ENCODE measurements at places on chromosomes 6 and 20. TPM values are rescaled to one million over a fixed set of nuclear protein-coding genes. Genes with fewer than 3 reads are reported as not detected.
A peak's percentile ranks its signal among the peaks of the same experiment; 100 is the strongest.

Gene PXMP4
- 8.7 TPM for total RNA-seq

DNA sequence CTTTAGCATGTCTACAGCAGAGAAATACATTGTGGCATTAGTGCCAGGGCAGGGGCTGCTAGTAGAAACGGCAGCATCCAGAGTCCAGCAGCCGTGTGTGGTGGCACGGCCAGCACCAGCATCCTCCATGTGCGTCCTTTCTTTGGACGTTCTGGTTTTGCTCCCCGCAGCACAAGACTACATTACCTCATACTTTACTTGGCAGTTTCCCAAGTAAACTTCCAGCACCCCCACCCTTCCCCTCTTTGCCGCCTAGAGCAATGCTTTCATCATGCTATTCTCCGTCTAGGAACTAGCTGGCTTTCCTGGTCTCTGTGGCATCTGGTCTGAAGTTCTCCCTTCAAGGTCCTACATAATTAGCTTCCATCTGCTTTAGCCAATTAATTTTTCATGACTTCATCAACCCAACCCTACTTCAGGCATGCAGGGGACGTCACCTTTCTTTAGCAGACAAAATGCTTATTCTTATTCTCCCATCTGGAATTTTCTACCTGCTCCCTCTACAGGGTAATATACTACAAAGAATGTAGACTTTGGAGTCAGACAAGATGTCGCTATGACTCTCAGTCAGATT lies 67.6 kb downstream of the BLOC1S5 start:
- no peak for DNase-seq

Gene TRAPPC3L
- total RNA-seq, result not detected

DNA sequence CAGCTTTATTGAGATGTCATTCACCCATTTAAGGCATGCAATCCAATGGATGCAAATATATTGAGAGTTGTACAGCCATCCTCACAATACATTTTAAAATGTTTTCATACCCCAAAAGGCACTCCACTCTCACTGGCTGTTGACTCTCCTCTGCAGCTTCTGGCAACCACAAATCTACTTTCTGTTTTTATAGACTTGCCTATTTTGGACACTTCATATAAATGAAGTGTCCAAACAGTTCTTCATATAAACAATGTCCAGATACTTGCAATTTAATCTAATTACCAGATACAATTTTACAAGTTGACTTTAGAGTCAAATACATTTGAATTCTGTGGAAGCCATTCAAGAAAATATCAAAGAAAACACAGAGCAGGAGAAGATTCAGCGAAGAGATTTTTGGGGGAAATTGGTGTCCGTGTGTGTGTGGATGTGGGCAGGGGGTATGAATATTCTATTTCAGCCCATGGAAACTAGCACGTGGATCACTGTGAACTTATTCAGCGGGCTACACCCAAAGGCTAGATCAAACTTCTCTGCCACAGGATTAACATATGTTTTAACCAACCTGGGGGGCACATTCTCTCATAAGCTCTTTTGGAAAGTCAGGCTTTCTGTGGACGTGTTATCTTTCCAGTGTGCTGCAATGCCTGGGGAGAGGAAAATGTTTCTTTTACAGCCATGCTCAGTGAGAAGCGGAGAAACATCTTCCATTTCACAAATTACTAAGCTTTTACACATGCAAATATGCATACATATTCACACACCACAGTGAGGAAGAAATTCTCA lies 73.9 kb downstream of the PLG start:
- no peak for DNase-seq

- DNase-seq, result peak; percentile 56
Observed at GRCh38 chr6:16277101-16277981, 39.0 kb downstream of the GMPR start.

Gene SLC4A11
- 1.1 TPM for total RNA-seq

DNA sequence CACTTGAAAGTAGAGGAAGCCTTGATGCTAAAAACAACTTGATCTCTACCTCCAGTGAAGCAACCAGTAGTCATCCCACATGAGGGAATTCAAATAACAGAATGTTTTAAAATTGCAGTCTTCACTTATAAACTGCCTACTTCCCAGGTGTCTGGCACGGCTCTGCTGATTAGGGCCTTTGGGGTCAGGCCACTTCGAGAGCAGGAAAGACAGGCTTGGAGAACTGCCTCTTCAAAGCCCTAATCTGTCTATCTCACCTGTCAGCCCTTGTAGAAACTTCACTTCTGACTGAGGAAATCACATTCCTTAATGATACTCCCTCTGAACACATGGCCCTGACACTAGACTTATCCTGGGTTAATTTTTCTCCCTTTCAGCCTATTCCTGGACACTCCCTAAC lies 458.6 kb downstream of the TENT5A start:
- DNase-seq, result no peak

DNA sequence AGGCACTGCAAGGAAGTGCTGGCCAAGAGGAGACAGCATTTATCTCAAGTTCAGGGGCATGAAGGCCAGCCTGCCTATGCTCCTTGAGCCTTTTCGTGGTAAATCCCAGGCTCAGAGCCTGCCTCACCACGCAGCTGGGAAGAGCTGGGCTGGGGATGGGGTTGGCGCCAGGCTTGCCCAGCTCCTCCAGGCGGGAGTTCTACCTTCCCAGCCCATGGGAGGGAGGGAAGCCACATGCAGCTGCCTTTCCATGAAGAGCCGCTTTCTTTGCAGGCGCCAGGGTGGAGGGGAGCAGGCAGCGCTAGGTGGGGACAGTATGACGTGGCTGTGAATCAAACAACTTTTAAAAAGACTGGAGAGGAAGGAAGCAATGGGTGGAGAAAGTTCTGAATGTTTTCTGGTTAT lies 19.5 kb upstream of the SIRT5 start:
- no peak for DNase-seq

DNA sequence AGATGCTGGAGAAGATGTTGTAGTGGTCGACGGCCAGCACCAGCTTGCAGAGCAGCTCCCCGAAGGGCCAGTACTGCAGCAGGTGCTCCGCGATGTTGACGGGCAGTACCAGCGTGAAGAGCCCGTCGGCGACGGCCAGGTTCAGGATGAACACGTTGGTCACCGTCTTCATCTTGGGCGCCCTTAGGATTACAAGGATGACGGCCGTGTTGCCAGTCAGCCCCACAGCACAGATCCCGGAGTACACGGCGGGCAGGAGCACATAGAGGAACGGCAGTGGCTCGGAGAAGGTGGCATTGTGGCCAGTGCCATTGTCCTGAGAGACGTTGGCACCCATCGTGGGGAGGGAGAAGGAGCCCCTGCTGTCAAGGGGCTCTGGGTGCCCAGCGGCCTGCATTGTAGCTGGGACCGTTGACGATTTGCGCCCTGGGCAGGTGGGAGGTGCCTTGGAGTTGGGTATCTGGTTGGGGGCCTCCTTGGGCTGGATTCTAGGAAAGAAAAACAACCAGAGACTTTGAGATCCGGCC lies 867 bp downstream of the NPBWR2 start:
- peak; percentile 5 for DNase-seq

DNA sequence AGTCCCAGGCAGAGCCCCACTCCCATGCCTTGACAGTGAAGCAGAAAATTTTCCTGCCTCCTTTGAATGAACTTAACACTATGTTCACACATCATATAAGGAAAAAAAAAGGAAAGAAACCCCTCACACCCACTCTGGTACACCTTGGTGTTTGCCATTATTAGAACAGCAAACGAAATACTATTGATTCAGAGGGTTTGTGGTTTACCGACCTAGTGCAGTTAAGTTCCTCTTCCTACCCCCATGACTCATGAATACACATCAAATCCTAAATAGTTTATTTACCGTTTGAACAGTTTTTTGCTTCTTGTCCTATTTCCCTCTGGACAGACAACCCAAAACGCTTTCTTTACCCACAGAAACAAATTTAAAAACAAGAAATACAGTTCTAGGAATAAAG lies 237.7 kb downstream of the FOXA2 start:
- no peak for DNase-seq

Gene OR12D3
- not detected for total RNA-seq

- no peak for DNase-seq
Observed at GRCh38 chr6:139940741-139941729, 566.6 kb upstream of the CITED2 start.

Gene SCGN
- total RNA-seq, result not detected

Gene SLC24A3
- not detected for total RNA-seq

Gene TEAD3
- 1.8 TPM for total RNA-seq

Gene NOTCH4
- 0.51 TPM for total RNA-seq

DNA sequence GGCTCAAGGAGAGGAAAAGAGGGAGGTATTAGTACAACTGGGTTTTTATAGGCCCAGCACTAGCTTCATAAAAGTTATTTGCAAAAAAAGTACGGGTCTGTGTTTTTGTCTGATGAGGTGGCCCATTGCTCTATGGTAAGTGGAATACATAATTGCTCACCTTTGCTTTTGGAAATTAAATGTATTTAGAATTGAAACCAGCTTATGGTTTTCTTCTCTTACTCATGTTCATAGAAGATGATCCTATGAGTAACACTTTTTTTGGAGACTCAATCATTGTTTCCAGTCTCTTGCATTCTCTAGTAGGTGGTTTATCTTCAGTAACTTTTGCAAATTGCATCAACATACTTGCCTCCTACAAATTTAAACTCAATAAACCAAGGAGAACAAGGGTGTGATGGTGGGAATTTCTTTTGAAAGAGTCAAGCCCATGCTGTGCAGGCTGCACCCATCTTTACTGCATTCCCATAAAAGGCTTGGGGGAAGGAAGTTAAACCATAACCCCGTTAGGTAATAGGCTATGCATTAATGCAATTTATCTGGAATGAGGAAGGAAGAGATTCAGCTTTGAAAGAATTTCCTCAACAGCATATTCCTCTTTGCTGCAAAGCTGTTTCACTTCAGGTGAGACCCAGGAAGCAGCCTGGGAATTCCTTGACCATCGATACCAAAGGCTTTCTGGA lies 48.5 kb upstream of the EDN1 start:
- DNase-seq, result no peak

GRCh38 chr6:22049002-22049401 lies 247.8 kb downstream of the PRL start:
- DNase-seq, result no peak

Gene ENPP3
- 0.82 TPM for total RNA-seq

Gene PIGT
- 41.5 TPM for total RNA-seq

GRCh38 chr20:1294497-1294896 lies 28.4 kb downstream of the SNPH start:
- no peak for DNase-seq
